ENCODE measurements at places on chromosomes 16 and 17.

DNA sequence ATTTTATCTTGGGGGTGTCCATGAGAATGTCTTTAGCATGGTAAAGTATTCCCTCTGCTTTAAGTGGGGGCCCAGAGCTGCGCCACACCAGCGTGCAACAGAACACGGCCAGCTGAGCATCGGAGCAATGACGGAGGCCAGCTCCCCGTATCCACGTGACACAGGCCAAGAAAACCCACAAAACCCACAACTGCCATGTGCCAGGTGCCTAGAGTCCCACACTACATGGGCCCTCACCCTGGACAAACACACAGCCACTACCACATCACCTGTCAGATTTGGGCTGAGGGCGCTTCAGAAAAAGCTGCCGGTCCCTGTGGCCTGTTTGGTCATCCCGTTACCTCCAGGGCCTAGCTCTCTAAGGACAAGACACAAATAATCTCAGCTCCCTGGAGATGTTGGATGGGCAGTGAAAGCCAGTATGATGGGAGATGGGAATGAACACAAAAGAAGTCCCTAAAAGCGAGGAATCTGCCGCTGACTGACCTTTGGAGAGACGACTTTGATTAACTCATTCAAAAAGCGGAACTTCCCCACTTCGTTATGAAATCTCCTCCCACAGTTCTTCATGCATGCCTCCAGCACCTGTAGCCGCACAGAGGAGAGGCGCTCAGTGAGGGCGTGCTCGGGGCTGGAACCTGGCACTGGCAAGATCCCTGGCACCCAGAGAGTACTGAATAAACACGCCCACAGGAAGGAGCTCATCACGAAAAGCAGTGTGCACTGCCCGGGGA is 17.1 kb downstream of the GGA3 start:
- no peak for DNase-seq

GRCh38 chr16:2752850-2753732 is 653 bp downstream of the SRRM2 start:
- no peak for DNase-seq

DNA sequence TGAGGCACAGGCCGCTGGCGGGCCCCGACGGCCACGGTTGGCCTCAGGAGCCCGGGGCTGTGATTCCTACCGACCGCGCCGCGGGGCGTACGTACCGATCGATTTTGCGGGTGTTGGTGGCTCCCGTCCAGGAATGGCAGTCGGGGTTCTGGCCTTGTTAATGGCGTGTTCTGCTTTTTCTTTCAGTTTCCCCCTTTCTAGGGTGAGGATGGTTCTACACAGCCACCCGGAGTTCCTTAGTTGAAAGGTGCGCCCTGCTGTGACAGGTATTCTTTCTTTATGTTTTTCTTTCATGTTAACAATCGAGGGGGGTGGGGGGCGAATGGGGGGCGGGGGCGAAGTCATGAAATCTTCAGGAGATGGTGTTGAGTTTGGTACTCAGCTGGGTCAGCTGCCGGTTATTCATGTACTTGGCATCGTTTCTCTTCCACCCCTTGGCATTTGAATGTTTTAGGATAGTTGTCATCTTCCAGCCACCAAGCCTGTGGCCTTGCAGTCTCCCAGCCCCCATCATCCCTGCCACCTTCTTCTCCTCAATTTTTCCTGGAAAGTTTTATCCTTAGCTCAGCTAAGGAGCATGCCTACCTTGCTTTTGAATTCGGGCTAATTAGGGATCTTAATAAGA is 802 bp downstream of the CYLD start:
- no peak for DNase-seq

GRCh38 chr17:21453144-21453898 is 77.2 kb downstream of the KCNJ12 start:
- DNase-seq, result no peak

- DNase-seq, result no peak
These were observed 128.2 kb upstream of the COX10 start for GRCh38 chr17:13940858-13941665.

DNA sequence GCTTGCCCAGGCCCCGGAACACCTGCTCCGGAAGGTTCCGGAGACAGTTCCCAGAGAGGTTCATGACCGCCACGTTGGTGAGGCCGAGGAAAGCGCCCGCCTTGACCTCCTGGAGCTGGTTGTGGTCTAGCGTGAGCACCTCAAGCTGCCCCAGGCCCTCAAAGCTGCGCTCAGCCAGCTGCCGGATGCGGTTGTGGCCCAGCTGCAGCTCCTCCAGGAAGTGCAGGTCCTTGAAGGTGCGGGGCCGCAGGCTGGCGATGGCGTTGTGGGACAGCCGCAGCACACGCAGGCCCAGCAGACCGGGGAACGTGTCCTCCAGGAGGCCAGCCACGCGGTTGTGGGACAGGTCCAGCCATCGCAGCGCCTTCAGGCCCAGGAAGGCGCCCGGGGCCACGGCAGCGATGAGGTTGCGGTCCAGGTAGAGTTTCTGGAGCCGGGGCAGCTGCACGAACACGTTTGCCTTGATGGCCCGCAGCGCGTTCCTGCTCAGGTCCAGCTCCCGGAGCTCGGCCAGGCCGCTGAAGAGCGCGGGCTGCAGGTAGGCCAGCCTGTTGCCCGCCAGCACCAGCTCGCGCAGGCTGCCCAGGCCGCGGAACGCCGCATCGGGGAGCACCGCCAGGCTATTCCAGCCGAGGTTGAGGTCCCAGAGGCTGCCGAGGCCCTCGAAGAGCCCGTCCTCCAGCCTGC is 2.1 kb downstream of the IGFALS start:
- no peak for DNase-seq

DNA sequence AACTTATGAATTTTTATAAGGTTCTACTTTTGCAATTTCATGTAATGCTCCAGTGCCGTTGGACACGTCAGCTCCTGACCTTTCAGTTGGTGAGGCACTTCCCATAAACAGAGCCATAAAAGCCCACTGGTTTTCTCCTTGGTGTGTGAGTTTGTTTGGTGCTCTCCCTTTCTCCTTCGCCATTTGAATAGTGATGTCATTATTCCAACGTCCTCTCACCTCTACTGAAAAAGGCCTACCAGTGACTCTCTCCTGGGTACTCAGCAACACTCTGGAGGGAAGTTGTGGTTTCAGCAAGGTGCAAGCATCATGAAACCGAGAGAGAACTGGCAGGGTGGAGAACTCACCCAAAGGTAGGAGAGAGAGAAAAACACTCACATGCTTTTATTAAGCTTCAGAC is 29.6 kb upstream of the HNF1B start:
- no peak for DNase-seq

DNA sequence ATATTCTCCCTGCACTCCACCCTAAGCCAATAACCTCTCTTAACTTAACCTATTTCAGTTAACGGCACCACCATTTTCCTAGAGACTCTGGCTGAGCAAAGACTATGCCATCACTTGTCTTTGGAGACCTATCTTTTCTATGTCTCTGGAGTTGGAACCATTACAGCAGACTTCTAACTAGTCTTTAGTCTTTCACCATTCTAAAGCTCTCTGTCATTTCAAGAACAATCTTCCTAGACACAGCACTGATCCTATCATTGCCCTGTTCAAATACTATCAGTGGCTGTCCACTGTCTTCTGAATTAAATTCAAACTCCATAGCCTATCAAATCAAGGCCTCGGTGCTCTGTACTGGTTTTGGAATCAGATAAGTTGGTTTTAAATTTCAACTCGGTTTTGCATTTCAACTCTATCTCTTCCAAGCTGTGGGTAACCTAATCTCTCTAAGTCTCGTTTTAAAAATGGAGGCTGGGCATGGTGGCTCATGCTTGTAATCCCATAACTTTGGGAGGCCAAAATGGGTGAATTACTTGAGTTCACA is 31.9 kb downstream of the RNF43 start:
- DNase-seq, result no peak

Measured in left forelimb (tissue), 1 donor.